ENCODE measurements at places on chromosomes 2 and 18.

GRCh38 chr18:32548688-32549087 is 78.0 kb upstream of the GAREM1 start:
- DNase-seq = peak; percentile 93

- DNase-seq = no peak
Measured at GRCh38 chr2:53941749-53942148, 29.0 kb downstream of the PSME4 start.

DNA sequence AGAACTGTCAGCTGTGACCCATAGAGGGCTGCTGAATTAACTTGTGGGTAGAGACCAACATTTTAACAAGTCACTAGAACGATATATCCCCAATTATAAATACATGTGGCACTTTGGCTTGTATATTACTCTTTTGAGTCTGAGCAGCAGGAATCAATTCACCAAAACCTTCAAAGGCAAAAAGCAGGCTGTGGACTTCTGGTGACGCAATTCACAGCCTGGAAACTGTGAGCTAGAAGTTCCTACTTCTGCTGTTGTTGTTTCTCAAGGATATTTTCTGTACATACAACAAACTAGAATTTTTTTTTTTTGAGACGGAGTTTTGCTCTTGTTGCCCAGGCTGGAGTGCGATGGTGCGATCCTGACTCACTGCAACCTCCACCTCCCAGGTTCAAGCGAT is 37.3 kb downstream of the PTCD3 start:
- no peak for DNase-seq

GRCh38 chr2:224523626-224524577 is 61.3 kb downstream of the CUL3 start:
- DNase-seq = no peak

DNA sequence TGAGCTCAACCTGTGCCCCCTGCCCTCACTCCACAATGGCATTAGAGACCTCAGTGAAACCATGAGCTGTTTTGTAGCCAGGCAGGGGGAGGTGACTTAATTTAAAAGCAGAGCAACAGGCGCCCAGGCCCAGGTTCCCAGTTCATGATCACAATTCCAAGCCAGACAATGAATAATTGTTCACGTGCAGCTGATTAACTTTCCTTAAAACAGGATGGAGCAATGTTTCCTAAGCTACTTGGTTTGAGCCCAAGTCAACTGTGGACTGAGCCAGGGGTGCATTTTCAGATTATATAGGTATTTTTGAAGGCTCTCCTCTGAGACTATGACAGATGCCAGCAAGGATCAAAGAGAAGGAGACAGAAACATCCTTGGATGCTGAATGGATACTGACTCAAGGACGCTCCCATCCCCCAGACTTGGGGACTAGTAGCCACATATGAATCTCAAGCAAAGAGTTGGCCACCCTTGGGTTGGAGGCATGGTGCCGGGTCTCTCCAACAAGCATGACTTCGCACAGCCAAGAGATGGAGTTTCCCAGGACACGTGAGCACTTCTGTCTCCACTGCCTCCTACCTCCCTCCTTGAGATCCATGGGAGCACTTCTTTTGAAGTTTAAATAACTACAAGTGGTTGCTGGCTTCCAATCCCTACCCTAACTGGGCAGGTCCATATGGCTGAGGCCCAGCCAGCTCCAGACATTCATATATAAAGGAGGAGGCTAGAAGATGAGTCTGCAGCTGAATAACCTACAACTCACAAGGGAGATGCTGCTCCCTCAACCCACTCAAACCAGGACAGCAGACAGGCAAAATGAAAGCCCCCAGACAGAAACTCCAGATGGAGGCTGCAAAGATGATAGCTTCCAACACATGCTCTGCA is 12.7 kb downstream of the SMAD7 start:
- DNase-seq = no peak

DNA sequence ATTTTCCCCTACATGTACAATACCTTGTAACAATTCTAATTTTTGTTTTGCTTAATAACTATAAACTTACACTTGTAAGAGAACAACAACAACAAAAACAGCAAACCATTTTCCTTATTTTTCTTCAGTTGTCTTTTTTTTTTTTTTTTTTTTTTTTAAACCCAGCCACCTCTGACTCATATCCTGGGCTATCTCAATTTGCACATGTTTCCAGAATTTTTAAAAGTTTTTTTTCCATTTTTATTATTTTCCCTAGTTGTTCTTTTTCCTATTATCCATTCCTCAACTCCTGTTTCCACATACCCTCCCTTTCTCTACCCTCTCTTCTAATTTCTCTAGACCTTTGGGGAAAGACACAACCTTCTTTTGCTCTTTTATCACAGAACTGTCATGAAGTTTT is 112.5 kb downstream of the EFEMP1 start:
- no peak for DNase-seq

DNA sequence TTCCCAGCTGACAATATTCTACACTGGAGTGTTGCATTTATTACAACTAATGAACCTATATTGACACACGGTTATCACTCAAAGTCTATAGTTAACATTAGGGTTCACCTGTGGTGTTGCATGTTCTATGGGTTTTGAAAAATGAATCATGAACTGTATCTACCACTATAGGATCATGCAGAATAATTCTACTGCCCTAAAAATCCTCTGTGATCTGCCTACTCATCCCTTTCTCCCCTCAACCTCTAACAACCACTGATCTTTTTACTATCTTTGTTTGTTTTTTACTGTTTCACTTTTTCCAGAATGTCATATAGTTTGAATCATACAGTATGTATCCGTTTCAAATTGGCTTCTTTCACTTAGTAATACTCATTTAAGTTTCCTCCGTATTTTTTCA is 47.6 kb upstream of the TCF7L1 start:
- DNase-seq = no peak

DNA sequence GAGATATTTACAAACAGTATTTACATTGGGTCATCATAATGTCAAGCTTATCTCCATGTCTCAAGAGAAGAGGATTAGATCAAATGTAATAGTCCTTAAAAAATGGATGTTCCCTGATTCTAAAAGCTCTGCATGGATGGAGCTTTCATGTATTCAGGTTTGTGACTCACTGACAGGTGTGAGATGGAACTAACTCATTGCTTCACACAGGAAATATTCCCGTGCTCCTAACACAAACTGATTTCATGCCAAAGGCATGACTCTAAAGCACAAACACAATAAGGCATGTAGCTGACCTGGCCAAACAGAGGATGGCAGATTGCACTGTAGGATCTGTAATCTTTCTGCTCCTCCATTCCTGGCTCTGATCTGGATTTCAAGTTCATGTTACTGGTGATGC is 110.0 kb downstream of the ALK start:
- DNase-seq = no peak

- no peak for DNase-seq
Measured at GRCh38 chr2:237889016-237889415, 29.6 kb downstream of the RAMP1 start.

GRCh38 chr2:216768908-216769411 is 73.6 kb upstream of the IGFBP5 start:
- no peak for DNase-seq

DNA sequence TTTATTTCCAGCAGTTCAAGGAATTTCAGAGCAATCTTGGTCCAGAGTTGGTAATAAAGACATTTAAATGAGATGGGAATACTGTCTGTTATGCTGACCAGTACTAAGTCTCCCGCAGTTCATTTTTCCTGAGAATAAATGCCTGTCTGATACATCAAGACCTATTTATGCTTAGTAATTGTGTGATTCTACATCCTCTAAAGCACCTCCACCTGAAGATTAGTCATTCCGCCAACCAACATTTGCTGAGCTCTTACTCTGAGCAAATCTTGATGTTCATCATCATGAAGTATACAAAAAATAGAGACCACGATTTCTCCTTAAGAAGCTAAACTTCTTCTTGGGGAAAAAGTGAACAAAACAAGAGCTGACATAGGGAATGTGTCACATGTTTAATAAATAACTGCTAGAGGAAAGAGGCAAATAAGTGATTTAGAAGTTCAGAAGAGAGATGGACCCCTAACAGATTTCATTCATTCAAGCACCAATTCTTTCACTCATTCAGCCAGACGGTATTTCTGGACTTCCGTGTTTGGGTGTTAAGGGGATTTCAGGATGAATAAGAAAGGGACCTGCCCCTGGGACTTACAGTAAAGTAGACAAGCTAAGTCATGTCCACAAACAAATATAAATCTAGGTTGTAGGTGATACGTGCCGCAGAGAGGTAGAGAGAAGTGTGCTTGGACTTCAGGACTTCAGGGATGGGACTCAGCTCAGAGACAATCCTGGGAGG is 34.2 kb upstream of the PPP4R1 start:
- DNase-seq = no peak

DNA sequence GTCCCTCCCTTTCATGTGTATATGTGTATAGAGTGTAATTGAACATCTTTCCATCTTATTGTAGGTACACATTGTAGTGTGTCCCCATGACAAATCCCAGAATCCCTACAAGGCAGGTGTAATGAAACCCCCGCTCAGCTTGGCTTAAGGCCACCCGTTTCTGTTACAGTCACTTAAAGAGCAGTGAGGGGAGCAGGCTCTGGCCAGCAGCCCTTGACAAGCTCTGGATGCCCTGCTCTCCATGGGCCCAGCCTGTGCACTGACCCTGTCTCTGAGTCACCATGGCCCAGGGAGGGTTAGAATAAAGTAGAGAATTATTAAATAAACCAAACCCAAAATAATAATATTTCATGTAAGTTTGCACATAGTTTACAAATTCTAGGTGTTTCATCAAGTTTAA is 17.2 kb upstream of the MAL start:
- no peak for DNase-seq

- no peak for DNase-seq
Measured at GRCh38 chr2:10170256-10170655, 47.7 kb downstream of the RRM2 start.

- no peak for DNase-seq
Measured at GRCh38 chr2:241577413-241578122, 19.0 kb downstream of the BOK start.

GRCh38 chr2:23926290-23926749 is 603 bp downstream of the ATAD2B start:
- DNase-seq = no peak

DNA sequence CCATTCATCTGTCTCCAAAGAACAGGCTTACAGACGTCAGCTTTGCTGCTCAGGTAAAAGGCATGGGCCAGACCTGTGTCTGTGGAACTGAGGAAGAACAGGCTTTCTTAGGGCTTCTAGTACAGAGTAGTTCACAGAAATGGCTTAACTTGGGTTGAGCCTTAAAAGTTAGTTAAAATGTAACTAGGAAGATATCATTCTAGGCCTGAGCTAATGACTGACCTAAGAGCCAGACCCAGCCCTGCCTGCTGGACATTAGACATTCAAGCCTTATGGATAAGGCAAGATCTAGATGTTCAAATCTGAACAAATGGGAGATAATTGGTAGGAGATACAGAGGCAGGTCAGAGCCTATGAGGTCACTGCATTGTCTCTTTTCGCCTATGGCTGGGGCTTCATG is 73.9 kb upstream of the SLC14A2 start:
- no peak for DNase-seq

- no peak for DNase-seq
Measured at GRCh38 chr18:62170857-62171256, 16.0 kb downstream of the PIGN start.

- DNase-seq = no peak
Measured at GRCh38 chr18:1232867-1233266, 328.2 kb downstream of the ADCYAP1 start.

DNA sequence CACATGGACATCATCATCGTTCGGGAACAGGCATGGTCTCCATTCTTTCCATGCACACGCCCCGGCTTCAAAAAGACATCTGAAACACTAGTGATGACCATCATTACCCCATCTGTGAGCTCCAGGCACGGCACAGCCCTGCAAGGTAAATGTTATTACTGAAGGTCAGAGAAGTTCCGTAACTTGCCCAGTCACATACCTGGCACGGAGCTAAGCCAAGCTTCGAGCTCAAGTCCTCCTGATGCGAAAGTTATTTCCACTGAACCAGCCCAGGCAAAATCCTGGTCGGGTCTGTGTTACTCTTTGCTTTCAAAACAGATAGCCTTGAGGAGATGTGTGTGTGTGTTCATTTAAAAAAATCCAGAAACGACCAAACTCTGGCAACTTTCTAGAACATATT is 22.8 kb downstream of the FHL2 start:
- no peak for DNase-seq

DNA sequence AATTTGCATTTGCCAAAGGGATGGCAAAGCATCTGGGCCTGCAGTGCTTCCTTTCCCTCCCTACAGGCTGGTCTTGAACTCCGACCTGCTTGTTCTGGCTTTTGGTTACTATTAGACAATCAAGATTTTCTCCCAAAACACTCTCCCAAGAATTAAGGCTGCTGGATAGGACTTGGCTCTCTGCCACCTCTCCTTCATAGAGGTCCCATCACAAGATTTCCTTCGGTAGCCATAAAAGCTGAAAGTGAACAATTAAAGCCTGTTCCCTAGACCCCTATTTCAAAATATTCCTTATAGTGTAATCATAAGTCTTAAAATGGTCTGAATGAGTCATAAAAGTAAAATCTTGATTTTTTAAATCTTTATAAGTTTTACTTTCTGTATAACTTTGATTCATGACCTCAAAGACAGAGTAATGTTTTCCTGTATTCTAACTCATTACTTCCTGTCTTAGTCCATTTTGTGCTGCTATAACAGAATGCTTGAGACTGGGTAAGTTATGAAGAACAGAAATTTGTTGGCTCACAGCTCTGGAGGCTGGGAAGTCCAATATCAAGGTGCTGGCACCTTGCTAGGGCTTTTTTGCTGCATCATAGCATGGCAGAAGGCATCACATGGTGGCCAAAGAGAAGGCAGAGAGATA is 37.8 kb upstream of the TNP1 start:
- no peak for DNase-seq

- no peak for DNase-seq
Measured at GRCh38 chr18:10169814-10170213, 256.0 kb downstream of the VAPA start.

DNA sequence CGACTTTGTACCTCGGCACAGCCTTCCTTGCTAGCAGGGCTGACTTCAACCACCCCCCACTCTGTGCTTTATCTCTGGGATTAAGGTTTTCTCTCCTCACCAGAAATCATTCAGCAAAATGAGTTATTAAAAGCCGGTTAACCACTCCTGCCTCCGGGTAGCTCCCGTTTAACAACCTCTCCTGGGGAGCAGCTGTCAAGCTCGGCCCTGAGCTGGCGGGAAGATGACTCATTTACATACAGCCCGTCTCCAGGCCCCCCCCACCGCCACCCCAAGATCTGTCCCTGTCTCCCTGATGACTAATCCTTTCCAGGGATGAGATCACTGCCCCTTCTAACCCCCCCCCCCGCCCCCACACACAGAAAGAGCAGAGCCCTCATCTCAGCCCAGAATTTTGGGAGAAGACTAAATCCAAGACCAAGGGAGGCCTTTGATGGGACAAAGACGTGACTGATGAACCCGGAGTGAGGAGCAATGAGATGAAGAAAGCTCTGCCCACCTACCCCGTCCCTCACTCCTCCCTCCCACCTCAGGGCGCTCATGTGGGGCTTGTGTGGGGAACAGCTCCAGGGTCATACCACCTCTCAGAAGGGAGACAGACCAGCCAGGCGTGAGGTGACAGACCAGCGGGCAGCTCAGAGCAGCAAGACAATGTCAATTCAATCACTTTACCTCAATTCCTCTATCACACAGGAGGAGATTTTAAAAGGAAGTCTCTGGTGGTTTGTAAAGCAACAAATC is 131.4 kb downstream of the MSH2 start:
- DNase-seq = peak; percentile 2

Data from NCI-H1092 (cell line).